ENCODE measurements at places on chromosomes 2 and 18. TPM values are rescaled to one million over a fixed set of nuclear protein-coding genes. Genes with fewer than 3 reads are reported as not detected.

Gene TMEM37
- polyA plus RNA-seq = 59.8 TPM

DNA sequence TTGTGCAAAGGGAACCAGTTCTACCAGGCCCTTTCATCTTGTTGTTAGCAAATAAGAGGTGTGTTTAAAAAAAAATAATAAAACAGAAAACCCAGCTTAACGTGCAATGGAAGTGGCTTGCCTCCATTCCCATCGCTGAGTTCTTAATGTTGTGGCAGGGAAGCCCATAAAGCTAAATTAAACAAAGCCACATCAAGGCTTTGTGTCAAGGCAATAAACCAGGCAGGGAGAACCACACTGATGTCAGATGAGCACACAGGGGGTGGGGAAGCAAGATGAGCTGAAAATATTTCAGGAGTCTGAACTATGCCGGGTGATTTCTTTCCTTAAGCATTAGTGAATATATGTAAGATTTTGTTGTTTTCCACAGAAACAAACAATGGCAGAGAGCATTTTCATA, 73.5 kb downstream of the PHLPP1 start:
- no peak for DNase-seq

Gene ATP6V1B1
- 58.0 TPM for polyA plus RNA-seq

Gene KLHL14
- polyA plus RNA-seq = 27.0 TPM

Gene UPP2
- polyA plus RNA-seq = 12.3 TPM

DNA sequence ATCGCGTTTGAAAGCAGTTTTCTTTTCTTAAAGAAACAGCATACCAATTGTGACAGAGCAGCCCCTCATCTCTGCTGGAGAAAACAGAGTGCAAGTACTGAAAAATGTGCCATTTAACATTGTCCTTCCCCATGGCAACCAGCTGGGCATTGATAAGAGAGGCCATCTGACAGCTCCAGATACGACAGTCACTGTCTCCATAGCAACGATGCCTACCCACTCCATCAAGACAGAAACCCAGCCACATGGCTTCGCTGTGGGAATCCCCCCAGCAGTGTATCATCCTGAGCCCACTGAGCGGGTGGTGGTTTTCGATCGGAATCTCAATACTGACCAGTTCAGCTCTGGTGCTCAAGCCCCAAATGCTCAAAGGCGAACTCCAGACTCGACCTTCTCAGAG, 9.5 kb downstream of the GRHL1 start:
- DNase-seq = no peak

Gene TLX2
- not detected for polyA plus RNA-seq

DNA sequence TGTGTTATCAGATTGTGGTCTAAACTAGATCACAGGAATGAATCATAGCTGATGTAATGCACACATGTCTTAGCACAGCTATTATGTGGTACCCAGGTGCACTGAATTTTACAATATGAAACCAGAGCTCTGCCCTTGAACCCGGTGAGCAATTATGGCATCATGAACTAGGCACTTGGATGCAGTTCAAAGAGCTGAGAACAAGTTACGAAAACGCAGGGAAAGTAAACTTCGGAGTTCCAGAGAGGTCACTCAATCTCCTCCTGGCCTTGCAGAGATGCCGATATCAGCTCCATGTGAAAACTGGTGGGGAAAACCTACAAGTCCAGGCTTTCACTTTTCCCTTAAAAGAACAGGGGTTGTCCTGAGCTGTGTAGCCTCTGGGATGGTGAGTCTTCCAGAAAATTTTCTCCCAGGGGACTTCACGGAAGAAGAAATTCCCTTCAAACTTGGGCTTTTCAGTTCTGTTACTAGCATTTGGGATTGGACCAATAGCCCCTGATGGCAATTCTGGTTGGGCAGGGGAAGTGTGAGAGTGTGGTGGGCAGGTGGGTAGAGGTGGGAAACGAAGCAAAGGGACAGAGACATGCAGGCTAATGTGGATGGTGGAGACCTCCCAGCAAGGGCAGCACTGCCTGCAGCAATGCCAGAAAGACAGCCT, 71.1 kb upstream of the SH3BP4 start:
- DNase-seq = no peak
